ENCODE measurements at places on chromosomes 6 and 20.

- DNase-seq: no peak
Measured at GRCh38 chr6:14704383-14705271, 541.2 kb upstream of the JARID2 start.

DNA sequence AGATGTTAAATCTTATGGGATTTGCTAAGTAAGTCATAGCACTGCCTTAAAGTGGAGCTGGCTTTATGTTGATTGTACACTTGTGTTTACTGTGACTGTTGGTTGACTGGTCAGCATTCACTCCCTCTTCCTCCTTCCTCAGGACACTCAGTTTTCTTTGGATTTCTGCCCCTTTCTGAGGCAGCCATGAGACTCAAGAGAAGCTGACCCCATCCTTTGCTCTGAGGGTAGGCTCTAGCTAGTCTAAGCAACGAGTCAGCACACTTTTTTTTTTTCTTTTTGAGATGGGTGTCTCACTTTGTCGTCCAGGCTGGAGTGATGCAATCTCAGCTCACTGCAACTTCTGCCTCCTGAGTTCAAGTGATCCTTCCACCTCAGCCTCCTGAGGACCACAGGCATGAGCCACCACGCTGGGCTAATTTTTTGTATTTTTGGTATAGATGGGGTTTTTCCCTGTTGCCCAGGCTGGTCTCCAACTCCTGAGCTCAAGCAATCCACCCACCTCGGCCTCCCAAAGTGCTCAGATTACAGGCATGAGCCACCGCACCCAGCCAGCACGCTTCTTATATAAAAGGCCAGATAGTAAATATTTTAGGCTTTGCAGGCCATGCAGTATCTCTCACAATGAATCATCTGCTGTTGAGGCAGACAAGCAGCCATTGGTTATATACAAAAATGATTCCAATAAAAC lies 191.4 kb downstream of the NFATC2 start:
- DNase-seq: no peak

- no peak for DNase-seq
Measured at GRCh38 chr6:123805921-123806320, 2.3 kb downstream of the NKAIN2 start.

DNA sequence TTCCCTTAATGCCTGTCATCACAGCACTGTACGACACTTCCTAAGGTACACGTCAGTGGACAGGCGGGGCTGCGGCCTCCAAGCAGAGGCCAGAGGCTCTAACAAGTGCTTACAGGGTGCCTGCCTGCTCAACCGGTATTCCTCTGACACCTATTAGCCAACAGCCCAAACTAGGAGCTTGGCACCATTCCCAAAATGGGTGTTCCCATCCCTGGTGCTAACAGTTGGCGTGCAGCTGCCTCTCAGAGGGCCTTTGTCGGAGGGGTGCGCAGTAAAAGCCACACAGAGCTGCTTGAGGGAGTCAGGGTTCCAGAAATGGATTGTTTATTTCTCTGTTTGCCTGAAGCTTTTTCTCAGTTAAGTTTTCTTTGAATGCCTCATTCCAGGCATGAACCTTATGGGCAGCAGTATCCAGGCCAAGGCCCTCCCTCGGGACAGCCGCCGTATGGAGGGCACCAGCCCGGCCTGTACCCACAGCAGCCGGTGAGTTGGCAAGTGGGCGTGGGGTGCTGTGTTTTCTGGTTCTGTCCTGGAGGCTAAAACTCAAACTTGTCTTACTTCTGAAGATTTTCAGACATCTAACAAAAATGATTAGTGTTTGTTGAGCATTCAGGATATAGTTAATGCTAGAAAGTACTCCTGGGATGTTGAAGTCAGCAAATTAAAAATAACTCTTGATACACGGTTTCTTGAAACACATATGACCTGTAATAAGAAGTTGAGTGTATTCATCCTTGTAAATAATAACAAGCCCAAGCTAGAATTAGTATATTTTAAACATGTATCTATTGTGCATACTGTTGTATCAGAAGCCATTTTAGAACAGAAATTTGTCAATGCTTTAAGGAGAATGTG lies 124.7 kb downstream of the TMEM242 start:
- no peak for DNase-seq

DNA sequence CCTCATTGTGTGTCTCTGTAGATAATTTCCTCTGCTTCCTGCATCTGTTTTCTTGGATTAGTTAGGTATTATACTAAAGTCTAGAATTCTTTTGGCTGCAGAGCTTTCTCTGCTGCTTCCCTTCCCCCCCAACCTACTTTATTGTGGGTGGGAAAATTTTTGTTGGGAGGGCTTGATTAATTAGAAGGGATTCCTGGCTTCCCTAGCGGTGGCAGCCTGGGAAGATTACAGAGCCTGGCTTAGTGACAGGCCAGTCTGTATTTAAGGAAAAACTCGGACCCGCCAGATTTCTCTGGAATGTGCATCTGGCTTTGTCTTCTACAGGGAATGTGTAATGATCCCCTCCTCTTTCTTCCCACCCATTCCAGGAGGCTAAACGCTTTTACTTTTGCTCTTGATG lies 31.2 kb downstream of the SLX4IP start:
- no peak for DNase-seq

DNA sequence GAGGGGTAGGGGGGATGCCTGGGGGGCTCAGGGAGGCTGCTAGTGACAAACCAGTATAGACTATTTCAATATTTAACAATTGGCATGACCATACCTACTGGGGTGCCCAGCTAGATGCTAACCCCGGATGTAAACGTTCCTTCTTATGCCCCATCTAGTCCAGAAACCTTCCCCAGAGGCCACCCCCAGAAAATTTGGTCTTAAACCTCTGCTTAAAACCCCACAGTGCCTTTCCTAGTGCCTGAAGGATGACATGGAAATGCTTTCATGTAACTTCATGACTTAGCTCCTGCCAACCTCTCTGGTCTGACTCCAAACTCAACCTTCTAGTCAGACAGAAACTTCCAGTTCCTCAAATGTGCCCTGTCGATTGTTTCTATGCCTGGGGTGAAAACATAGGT lies 52.0 kb downstream of the JPH2 start:
- no peak for DNase-seq

DNA sequence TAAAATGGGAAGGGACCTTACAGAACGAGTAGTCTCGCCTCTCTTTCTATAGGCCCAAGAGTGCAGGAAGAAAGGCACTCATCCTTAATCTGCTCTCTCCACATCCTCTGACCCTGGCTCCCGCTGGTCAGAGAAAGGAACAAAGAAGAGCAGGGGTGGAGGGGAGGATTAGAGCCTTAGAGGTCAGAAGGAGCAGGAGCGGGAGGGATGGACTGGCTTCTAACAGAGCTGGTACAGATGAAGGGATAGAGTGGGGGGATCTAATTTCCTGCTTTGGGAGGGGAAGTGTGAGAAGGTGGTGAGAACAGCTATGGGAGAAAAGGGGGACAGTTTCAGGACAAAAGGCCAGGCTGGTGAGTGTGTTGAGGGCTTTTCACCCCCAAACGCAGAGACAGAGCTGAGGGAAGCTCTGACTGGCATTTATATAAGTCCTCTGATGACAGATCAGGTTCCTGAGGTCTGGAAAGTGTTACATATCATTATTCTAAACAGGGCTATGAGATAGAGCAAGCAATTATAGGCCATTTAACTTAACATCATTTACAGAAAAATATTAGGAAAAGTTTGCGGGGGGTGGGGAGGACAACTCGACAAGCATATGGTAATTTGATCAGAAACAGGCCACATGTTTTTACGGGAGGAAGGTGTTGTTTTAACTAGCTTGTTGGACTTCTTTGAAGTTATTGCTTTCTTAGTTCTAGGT lies 111.1 kb downstream of the FOXC1 start:
- DNase-seq: no peak

GRCh38 chr20:4951299-4951698 lies 50.0 kb downstream of the SLC23A2 start:
- no peak for DNase-seq

- no peak for DNase-seq
Measured at GRCh38 chr20:46683939-46684750, 5.1 kb downstream of the TP53RK start.

Data from stimulated activated CD8-positive, alpha-beta memory T cell treated with anti-CD3 and anti-CD28 coated beads, Interleukin-12 subunit alpha, Interleukin-12 subunit beta, amount 100 ng/mL, for 1 hour (primary cell).